H7 (cell line): ENCODE measurements at places on chromosomes 16 and 17. TPM values are rescaled to one million over a fixed set of nuclear protein-coding genes. Genes with fewer than 3 reads are reported as not detected.

The TBC1D3D gene
- not detected in 2 replicates for total RNA-seq

GRCh38 chr16:85620374-85620773 is 7.3 kb downstream of the GSE1 start:
- no peak for DNase-seq

GRCh38 chr17:266701-267667 is 85.5 kb upstream of the DOC2B start:
- peak; percentile 64 for DNase-seq

DNA sequence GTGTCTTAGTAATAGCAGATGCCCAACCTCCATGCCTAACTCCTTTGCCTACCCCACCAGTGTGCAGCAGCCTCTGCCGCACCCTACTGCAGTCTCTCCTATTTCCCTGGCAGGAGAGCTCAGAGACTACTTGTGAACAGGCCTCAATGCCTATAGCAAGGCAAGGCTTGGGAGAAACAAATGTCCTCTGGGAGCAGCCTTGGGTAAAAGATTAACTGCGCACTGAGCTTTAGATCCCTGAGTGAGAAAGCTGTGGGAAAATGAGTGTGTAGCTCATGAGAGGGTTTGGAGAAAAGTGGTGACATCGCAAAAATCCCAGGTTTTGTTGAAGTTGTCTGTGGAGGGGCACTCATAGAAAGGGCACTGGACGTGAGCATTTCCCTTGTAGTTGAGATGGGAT is 335.8 kb downstream of the WWOX start:
- DNase-seq, result no peak

DNA sequence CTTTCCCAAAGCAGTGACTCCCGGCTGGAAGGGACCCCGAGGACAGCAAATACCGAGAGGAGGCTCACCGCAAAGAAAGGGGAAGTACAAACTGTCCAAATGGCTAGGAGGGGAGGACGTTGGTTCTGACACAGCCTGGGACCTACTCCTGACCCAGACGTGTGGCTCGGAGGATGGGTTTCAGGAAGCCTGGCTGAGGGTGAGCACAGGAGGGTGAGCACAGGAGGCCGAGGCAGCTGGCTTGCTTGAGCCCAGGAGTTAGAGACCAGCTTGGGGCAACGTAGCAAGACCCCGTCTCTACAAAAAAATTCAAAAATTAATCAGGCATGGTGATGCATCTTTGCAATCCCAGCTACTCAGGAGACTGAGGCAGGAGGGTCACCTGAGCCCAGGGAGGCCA is 83.2 kb downstream of the C16orf78 start:
- no peak for DNase-seq
